HS-27A (cell line): ENCODE measurements at places on chromosomes 5 and 9.

GRCh38 chr9:33129886-33130881 lies 37.0 kb downstream of the B4GALT1 start:
- no peak for DNase-seq

DNA sequence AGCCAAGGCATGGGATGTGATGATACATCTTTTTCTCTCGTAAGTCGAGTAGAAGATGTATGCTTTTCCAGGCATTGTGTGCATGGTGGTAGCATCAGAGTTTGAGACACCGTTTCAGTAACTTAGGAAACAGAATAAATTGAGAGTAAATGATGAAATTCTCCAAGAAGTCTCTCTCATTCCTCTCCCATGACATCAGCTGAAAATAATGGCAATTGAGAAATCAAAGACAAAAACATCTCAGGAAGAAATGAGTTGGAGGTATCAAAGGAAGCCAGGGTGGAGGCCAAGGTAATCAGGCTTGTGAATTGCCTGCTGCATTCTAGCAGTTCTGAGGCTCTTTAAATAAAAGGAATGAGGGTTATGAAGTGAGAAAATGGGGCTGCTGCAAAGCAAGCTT lies 53.9 kb downstream of the SGCD start:
- DNase-seq = no peak

DNA sequence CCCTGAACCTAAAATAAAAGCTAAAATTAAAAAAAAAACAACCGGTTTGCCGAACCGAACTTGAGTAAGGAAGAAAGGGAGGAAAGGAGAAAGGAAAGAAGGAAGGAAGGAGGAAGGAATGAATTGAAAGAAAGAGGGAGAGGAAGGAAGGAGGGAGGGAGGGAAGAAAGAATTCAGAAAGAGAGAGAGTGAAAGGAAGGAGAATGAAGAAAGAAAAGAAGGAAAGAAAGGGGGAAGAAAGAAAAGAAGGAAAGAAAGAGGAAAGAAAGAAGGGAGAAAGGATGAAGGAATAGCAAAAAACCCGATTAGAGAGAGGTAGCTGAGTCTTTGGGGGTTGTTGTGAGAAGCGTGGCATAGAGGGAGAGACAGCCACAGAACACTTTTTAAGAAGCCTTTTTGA lies 121.4 kb downstream of the FGF18 start:
- no peak for DNase-seq

DNA sequence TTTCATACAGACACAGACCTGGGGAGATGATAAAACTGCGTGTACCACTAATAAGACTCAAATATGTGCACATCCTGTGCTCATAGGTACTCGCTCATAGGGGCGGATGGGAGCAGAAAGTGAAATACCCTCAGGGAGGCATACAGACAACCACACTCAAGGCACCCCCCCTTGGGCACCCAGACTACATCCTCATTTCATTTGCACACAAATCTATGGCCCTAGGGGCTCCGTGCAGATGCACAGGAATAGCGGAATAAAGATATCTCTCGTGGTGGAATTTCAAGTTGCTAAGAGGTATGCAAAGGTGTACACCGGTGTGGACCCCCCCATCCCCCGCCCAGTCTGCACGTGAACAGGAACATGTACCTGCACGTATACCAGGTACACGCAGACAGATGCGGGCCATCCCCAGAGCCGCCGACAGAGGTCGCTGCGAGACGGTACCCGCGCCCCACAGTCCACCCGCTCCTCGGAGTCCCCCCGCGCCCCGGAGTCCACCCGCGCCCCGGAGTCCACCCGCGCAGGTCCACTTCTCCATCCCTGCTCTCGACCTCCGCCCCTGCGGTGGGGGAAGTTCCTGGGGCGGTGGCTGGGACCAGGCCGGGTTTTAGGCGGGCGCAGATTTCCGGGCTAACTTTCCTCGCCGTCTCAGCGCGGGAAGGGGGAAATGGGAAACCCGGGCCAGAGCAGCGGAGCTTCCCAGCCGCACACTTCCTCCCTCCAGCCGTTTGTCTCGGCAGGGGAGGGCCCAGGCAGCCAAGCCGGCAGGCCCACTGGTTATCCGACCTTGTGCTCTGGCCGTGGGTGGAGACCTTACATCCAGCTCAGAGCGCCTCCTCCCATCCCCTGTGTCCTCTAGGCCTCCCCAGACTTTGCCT lies 1.0 kb upstream of the IL12B start:
- no peak for DNase-seq

- DNase-seq = no peak
Measured at GRCh38 chr5:145777445-145778063, 57.6 kb downstream of the PRELID2 start.

GRCh38 chr5:127812570-127812969 lies 109.4 kb downstream of the CCDC192 start:
- no peak for DNase-seq

GRCh38 chr5:133926489-133927299 lies 41.7 kb downstream of the C5orf15 start:
- no peak for DNase-seq

DNA sequence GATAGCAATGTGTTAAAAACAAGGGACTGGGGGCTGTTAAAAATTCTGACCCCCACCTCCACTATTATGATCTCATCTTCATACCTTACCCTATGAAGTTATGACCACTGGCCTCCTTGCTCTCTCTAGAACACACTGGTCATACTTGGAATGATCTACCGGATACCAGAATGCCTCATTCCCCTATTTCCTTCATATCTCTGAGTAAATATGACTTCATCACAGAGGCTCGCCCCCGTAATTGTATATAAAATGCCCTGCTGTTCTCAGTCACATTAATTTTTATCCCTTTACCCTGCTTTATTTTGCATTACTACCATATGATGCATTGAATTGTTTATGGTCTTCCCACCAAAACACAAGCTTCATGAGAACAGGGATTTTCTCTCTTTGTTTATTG lies 29.2 kb downstream of the IZUMO3 start:
- DNase-seq = no peak

DNA sequence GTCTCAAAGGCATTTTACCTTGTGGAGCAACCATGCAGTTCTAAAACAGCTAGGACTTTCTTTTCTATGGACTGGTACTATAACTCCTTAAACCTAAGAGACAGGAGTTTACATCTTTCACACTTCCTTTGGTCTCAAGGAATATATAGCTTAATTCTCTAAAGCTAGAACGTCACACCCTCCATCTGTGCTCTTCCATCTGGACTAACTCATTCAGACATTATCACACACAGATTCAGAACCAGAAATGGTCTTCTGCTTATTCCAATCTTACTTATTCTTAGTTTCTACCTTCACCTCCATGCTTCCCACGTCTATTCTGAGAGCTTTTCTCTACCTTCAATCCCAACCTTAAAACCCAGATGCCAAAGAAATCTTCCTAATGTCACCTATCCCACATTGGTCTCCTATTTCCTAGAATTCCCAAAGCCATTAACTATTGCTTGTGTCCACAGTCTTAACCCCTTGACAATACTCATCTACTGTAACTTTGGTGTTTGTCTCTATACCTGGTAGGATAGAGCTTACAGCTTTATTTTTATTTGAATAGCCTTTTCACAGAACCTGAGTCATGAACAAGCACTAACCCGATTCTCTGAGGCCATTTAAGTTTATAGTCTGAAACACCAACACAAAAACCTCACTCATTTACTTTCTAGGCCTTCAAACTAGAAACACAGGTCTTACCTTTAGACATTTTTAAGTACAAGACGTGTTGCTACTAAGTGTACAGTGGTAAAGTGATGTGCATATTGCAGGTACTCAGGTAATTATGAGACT lies 22.8 kb downstream of the CSNK1A1 start:
- no peak for DNase-seq
